ENCODE measurements at places on chromosomes 3 and 15. TPM values are rescaled to one million over a fixed set of nuclear protein-coding genes. Genes with fewer than 3 reads are reported as not detected.

DNA sequence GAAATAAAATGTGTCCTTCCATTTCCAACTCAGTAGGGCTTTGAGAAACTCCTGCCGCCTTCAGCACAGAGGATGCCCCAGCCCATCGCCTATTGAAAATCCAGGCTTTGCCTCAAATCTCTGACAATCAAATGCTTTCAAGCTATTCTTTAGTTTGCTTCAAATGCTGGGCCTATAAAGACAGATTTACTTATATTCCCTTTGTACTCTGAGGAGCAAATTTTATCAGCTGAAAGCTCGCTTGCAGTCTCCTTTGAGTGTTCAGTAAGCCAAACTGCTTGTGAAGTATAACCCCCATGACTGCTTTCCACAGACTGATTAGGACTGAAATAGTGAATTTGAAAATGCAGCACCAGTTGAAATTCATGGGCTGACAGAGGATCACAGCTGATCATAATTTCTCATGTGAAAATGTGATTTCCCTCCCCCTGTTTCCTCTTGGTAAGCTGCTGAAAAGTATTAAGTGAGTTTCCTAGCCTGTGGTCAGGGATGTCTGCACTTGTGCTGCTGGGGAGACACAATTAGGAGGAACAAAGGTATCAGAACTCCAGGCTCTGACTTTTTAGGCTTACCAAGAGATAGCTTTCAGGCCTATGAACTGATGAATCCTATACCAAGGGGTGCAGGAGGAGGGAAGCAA is 563.4 kb upstream of the TGFBR2 start:
- no peak for DNase-seq

DNA sequence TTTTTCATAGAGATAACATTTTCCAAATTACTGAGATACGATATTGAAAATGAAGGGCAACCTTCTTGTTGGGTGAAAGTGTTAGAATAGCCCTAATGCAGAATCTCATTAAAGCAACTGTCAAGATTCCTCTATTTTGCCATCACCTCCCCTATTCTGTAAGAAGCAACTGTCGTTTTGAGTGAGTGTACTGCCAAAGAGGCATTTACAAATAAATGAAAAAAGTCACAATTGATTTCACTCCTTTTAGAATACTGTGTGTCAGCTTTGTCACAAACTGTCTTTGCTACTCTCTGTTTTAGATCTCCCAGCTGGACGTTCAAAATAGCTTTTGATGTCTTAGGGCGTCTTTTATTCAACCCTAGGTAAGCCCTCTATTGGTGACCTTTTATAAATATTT is 322.8 kb upstream of the NAALADL2 start:
- no peak for DNase-seq

- no peak for DNase-seq
These were observed 1.4 kb upstream of the CHRNA7 start for GRCh38 chr15:32028921-32029320.

The CD86 gene
- total RNA-seq, result not detected

DNA sequence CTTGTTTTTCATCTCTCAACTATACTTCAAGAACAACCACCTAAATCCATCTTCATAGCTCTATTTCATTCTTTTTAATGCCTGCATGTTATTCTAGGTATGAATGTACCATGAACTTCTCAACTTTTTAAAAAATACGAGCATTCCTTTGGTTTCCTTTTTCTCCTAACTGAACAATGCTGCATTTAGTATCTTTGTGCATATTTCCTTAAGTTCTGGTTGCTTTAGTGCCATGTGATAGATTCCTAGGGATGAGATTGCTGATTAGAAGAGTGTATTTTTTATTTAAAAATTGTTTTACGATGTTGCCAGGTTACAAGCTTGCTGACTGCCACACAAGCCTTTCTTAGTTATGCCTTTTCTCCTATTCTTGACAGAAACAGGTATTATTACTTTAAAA is 34.7 kb downstream of the PEX5L start:
- DNase-seq, result no peak

The OR5AC2 gene
- not detected for total RNA-seq

- no peak for DNase-seq
These were observed 903.6 kb downstream of the DIPK2A start for GRCh38 chr3:144875211-144875610.

DNA sequence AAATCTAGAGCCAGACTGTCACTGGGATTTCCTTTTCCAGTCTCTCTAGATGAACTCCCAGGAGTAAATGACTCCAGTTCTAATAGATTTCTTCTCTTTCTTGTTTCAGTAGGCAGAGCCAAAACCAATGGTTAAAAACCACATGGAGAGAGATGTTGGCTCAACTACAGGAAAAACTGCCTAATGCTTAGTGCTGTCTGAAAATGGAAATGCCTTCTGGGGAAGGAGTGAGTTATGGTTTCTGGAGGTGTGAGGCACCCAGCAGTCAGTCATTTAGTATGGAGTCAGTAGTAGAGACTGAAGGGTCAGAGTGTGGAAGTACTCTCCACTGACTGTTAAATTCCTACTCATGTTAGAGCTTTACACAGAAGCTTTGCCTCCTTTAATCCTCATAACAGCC is 136.7 kb downstream of the CCNL1 start:
- DNase-seq, result no peak

Measured in kidney epithelial cell (primary cell).